Stimulated activated CD8-positive, alpha-beta memory T cell treated with anti-CD3 and anti-CD28 coated beads, Interleukin-15, amount 100 ng/mL, for 24 hours (primary cell): ENCODE measurements at places on chromosomes 5 and 9.

DNA sequence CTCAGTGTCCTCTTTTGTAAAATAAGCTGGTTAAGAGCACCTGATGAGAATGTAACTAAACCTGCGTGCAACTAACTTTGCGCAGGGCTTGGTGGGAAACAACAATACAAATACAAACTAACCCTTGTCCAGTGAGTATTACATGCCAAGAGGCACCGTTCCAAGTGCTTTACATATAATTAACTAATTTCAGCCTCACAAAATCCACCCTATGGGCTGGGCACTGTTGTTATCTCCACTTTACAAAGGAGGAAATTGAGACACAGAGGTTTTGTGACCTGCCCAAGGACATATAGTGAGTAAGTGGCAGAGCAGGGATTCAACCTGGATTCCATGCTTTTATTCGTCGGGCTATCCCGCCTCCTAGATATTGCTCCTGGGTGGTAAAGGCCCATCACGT lies 26.2 kb upstream of the TNIP1 start:
- no peak for DNase-seq

DNA sequence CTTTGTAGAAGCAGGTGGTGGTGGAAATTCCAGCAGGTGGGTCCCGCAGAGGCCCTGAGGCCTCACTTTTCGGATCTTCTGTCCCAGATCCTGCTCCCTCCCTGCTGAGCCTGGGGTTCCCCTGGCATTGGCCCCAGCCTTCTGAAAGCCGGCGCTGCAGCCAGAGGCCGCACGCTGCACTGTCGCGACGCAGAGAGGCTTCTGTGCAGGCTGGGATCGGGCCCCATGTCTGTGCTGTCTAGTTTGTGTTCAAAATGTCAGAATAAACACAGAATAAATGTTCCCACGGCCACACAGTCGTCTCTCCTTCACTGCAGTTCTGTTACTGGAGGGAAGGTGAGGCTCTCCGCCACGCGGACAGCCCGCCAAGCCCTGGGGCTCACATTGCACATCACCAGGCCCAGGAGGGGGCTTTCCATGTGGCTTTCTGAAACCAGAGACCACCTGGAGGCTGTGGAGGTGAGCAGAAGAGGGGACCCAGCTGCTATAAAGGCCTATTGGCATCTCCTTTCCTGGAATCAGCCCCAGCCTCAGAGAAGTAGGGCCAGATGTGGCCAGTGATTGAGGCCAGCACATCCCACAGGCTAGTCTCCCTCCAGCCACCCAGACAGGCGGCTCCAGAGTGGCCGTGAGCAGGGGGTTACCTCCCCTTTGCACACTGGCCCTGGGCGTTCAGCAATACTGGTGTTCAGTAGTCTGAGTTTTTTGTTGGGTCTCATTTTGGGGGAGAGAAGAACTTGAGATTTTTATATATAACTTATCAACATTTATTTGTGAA lies 46.5 kb downstream of the USP20 start:
- no peak for DNase-seq

DNA sequence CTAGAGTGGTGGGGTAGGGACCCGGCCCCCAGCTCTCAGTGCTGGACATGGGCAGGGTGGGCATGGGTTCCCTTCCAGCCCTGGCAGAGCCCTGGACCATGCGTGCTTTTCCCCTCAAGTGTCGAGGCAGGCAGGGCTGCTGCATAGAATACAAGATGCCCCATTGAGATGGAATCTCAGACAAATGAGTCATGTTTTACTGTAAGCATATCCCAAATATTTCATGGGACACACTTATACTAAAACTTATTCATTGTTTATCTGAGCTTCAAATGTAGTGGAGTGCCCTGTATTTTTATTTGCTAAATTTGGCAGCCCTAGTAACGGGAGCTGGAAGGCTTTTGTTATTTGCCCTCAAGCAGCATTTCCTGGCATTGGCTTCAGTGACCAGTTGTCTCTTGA lies 3.2 kb upstream of the RNU6ATAC start:
- no peak for DNase-seq

- DNase-seq = no peak
Observed at GRCh38 chr9:91220021-91220420, 141.7 kb downstream of the AUH start.

DNA sequence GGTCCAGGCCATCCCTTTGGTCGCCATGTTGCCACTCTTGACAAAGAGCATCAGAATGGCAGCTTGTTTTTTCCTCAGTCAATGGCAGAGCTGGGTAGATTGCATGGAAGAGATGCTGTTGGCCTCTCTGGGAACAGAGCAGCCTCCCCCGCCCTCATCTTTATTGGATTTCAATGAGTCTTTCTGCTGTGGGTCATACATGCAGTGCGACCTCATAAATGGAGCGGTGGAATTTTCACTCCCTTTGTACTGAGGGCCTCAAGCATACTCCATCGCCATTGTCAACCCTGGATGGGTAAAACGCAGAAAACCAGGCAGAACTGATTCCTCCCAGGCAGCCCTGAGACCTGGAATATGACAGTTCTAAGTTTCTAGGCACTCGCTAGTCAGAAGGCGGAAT lies 71.8 kb downstream of the ZNF618 start:
- DNase-seq = no peak

GRCh38 chr5:59086024-59086423 lies 503.1 kb downstream of the RAB3C start:
- DNase-seq = no peak

- DNase-seq = no peak
Observed at GRCh38 chr5:160155017-160155750, 35.9 kb upstream of the PWWP2A start.

- no peak for DNase-seq
Observed at GRCh38 chr9:126295936-126296600, 30.6 kb upstream of the MVB12B start.
